GM18507 (cell line): ENCODE measurements at places on chromosomes 7 and 10.
A peak's percentile ranks its signal among the peaks of the same experiment; 100 is the strongest.

DNA sequence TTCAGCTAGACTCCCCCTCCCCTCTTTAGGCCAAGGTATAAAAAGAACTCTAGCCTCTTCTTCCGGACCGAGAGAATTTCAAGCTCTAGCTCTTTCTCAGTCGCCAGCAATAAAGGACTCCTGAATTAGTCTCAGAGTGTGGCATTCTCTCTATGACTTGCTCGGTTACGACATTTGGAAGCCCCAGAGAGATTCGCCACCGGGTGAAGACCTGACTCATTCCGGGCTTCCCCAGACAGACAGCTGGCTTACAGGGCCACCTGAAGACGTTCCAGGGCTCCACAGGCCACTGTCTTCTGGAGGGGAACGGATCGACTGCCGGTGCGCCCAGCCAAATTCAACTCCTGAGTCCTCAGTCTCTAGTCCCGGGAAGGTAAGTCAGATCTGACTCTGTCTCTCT lies at the start of gene AKR1B15:
Gene AKR1B15, plus strand, starts transcription at position 234 of the 400 bp plus-strand sequence. CDS start 15,510 bp downstream, outside the sequence.
- peak; percentile 63 for DNase-seq

DNA sequence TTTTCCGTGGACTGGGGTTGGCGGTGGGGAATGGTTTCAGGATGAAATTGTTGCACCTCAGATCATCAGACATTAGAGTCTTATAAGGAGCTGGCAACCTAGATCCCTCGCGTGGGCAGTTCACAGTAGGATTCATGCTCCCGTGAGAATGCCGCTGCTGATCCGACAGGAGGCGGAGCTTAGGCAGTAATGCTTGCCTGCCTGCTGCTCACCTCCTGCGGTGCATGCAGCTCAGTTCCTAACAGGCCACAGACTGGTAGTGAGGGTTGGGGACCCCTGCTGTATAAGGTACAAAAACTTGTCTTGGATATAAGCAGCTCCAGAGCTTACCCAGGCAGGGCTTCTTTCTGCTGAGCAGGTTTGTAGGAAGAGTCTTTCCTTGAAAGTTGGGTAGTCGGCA lies 53.9 kb downstream of the SHH start:
- DNase-seq: no peak

DNA sequence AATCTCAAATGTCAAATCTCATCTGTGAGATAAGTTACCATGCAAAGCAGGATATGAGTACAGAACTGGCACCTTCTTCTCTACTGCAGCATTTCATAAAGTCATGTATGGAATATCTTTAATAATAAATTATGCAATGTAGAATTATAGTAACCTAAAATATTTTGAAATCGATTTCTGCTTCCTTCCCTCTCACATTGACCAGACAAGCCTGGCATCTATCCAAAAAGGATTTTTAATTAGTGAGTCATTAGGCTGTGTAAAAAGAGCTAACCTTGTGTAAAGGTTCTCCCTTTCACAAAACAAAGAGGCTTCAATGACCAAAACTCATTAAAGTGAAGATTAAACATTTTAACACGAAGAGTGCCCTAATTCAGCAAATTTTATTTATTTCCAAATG lies 48.8 kb upstream of the EXOC6 start:
- no peak for DNase-seq

DNA sequence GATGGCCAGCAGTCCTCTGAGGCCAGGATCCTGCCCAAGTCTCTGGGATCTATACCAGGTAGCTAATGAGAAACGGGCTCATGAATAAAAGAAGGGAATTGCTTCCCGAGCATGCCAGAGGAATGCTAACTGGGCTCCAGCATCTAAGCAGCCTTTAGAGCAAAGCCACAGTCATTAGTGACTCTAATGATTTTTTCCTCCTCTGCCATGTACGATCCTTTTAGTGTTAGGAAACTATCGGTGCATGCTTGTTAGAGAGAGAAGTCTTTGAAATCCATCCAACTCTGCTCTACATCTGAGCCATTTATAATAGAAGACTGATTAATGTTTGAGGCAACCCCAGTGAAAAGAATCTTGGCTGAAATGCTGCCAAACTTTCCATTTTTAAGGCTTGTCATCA lies 124.9 kb upstream of the TCERG1L start:
- no peak for DNase-seq

GRCh38 chr10:58451193-58451889 lies 61.3 kb upstream of the BICC1 start:
- no peak for DNase-seq

- DNase-seq: no peak
These were observed 485.7 kb downstream of the PTPRN2 start for GRCh38 chr7:158101821-158102450.

GRCh38 chr10:78729366-78729765 lies 339.4 kb upstream of the ZMIZ1 start:
- DNase-seq: no peak

DNA sequence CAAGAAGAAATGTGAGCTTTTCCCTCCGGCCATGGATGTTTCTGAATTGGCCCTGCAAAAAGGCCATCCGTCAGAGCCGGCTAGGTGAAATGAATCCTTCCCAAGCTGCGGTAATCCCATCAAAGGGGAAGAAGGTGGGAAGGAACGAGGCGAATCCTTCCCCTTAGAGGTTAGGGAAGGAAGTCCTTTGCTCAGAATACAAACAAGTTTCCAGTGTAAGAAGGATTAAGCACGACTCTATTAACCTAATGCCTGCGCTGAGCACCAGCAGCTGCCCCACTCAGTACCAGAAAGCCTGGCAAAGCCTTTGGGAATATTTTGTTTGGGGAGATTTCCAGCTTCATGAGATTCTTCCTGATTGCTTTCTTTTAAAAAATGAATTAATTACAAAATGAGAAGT lies 42.8 kb downstream of the CLRN3 start:
- DNase-seq: no peak

GRCh38 chr7:131202451-131202850 lies 125.2 kb upstream of the MKLN1 start:
- DNase-seq: no peak

- no peak for DNase-seq
These were observed 14.0 kb upstream of the ADD3 start for GRCh38 chr10:109993551-109994330.

DNA sequence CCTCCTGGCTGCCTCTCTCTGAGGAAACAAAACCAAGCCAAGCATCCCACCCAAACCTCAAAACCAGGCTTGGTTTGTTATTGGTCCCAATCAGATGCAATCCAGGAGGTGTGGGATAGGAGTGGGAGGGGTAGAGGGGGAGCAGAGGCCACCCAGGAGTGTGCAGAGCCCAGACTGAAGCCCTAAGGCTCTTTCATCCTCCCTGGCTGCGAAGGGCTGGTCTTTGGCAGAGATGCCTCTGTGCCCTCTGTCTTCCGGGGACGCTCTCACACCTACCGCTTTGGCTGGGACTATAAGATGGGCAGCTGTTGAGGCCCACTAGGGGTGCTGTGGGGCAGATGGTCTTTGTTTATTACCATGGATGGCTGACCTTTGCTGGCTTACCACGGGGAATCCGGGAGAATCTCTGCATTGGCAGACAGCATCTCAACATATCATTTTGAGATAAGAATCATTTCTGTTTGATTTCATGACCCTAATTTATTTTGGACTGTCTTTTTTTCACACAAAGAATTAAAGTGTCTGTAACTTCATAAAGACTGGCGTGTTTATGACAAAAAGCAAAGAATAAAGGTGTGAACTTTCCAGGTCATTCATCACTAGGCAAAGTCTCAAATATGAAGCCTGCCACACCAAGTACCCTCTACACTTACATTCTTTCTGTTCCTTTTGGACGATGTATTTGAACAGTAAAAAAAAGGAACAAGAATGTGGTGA lies 6.5 kb upstream of the DENND2A start:
- DNase-seq: peak; percentile 35

- DNase-seq: no peak
These were observed 89.0 kb downstream of the CH25H start for GRCh38 chr10:89118091-89118490.

DNA sequence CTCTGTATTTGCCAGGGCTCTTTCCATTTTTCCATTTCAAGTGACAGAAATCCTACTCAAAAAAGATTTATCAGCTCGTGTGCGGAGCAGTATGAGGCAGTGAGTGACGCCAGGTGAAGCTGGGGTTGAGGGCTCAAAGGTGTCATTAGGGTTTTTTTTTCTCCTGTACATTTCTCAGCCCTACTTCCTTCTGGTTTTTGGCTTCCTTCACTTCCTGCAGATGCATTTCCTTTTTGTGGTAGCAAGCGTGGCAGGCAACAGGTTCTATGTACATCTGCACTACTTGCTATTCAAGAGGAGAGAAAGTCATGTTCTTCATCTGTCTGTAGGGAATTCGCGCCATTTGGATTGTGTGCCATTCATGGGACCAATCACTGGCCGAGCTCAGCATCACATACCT lies 52.8 kb upstream of the AOAH start:
- DNase-seq: no peak

DNA sequence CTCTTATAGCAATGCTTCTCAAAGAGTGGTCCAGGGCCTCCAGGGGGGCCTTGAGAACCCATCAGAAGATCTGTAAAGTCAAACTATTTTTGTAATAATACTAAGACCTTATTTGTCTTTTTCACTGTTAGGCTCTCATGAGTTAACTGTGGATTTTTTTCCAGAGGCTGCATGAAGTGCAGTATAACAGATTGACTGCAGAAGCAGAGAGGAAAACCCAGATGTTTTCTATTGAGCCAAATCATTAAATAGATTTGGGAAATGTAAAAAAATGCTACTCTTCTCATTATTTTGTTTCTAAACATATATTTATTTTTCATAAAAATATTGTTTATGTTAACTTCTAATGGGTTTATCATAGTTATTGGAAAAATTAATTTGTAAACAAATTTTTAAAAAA lies 589.0 kb upstream of the LRRTM3 start:
- DNase-seq: no peak

GRCh38 chr10:269440-270074 lies 134.3 kb downstream of the ZMYND11 start:
- DNase-seq: no peak

- DNase-seq: no peak
These were observed 82.8 kb upstream of the FGFR2 start for GRCh38 chr10:121680879-121681655.

DNA sequence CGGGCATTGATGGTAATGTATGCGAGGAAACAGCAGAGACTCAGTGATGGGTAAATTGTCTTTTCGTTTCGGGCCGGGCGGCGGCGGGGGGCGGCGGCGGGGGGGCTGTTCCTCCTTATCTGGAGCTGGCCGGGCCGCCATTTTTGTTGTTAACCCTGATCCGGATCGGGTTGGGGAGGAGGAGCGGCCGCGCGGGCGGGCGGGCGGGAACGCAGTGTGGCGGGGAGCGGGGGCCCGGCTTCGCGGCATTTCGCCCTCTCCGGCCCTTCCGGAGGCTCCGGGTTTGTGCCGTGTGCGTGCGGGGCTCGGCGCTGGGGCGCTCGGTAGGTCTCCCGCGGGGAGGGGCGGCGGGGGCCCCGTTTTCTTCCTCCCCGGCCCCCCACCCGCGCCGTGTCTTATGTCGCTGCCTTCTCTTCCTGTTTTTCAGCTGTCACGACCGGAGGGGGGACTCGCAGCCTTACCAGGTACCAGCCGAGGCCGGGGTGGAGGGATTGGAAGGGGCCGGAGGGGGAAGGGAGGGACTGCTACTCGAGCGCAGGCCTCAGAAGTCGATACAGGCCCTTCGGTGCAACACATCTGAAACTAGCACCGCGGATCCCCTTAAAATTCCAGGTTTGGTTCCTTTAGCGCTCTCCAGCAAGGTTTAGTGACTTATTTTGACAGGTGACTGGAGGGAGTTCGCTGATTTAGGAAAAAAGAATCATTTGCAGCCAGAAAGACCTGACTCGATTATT lies 820 bp downstream of the WAC start:
- peak; percentile 11 for DNase-seq

DNA sequence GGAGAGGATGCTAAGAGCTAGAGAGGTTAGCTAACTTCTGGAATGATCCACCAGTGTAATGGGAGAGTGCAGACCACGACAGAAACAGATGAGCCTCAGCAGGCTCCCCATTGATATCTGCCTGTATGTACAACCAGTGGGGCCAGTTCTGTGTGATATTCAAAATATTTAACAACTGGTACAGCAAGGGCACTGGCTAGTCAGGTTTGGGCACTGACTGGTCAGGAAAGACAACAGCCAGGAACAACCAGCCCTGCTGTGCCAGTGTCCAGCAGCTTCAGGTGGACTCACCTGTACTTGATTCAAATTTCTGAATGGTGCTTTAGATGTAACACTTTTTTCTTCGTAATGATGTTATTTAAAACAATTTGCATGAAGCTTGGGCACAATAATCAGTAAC lies 5.9 kb upstream of the TRIL start:
- DNase-seq: no peak

GRCh38 chr7:130458257-130458656 lies 17.4 kb upstream of the CEP41 start:
- DNase-seq: no peak

DNA sequence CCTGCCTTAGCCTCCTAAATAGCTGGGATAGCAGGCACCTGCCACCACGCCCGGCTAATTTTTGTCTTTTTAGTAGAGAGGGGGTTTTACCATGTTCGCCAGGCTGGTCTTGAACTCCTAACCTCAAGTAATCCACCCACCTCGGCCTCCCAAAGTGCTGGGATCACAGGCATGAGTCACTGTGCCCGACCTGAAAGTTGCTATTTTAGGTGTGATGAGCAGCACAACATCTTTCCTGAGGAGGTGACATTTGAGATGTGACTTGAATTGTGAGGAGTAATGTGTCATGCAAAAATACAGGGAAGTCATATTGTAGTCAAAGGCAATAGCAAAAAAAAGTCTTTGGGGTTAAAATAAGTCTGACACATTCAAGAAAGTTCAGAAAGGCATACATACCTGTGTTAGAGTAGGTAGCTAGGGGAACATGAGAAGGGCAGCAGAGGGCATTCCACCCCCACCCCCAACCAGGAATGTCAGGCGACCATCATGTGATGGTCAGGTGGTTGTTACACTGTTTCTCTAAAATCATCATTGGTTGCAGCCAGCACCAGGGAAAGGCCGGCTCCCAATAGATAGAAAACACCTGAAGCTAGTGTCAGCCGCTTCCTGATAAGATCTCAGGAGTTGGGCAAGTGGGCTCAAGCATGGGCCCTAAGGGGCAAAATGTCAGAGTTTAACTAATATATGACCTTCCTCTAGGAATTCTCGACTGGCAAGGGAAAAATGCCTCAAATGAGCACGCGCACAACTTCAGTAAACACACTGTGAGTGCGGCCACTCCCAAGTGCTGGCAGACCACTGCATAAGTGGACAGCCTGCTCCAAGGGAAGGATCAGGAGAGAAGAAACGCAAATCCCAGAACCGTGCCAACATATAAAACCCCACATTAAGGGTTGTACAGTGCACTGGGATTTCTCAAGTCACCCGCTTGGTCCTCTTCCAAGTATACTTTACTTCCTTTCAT lies at the start of gene TACC2:
Gene TACC2, plus strand, starts transcription at position 803 of the 964 bp plus-strand sequence. CDS start 32,819 bp downstream, outside the sequence.
- DNase-seq: no peak

GRCh38 chr10:17963431-17963830 lies 11.7 kb downstream of the SLC39A12 start:
- DNase-seq: no peak
